Motor neuron (in vitro differentiated cells): ENCODE measurements at places on chromosomes 6 and 20. TPM values are rescaled to one million over a fixed set of nuclear protein-coding genes. Genes with fewer than 3 reads are reported as not detected.

The ABRACL gene
- 16.7 and 23.8 TPM in 2 replicates for total RNA-seq

GRCh38 chr20:38855356-38855755 lies 49.9 kb downstream of the PPP1R16B start:
- ATAC-seq = no peak

GRCh38 chr6:39451831-39452230 lies 129.3 kb upstream of the KCNK16 start:
- no peak for ATAC-seq

DNA sequence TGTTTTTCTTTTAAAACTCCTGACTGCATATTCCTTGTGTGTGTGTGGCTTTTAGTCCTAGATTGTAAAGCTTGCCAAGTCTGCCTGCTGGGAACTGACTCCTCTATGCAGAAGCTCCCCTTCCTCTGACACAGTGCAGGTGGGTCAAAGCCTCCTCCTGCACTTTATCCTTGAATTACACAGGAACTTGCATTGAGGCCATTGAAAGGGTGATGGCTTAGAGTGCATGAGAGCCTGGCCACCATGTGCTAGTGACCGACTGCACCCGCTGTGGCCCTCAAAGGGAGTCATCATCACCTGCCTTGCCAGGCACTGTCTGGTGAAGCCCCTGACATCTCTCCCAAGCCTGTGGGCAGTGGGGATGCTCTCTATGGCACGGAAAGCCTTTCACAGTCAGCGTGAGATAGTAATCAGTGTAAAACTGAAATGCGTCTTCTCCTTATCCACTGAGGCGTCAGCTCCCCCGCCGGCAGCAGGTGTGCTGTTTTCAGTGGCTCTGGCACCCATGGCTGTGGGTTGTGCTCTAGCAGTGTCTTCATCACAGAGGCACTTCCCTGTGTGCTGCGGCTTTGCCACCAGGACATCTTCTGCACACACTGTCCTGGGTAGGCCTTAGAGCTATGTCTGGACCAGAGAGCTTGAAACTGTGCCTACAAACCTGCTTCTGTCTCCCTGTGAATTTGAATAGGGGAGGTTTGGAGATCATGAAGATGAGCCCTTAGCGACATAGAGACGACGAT lies 87.9 kb downstream of the THBS2 start:
- ATAC-seq = no peak

DNA sequence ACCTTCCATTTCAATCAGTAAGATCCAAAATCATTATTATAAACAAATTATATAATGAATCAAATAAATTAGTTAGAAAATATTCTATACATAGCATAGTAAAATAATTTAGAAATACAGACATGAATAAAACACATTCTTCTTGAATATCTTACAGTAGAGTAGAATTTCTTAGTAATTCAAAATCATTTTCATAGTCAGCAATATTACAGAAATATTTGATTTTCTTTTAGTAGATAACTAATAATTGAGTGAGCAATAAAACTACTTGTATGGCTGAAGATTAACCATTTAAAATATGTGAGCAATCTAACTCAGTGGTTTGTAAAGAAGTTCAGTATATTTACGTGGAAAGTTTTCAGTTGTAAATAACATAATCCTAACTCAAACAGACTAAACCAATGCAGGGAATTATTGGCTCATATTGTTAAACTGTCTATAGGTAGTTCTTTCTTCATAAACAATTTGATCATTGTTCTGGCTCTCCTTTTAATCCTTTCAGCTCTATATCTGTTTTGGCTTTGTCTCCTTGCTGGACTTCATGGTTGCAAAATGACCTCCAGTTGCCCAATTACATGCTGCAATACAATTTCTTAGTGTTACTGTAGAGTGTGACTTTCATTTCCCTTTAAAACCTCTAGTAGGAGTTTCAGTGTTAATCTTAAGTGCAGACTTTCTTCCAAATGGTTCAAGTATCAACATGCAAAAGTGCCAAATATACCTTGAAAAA lies 307.5 kb downstream of the EYS start:
- no peak for ATAC-seq

- ATAC-seq = no peak
Measured at GRCh38 chr6:154872542-154873114, 122.5 kb upstream of the TIAM2 start.
